Keratinocyte (primary cell): ENCODE measurements at places on chromosomes 7 and 10.

- no peak for DNase-seq
Observed at GRCh38 chr10:32205670-32206069, 141.3 kb downstream of the EPC1 start.

GRCh38 chr10:14698111-14698828 lies 76.4 kb downstream of the FAM107B start:
- no peak for DNase-seq

DNA sequence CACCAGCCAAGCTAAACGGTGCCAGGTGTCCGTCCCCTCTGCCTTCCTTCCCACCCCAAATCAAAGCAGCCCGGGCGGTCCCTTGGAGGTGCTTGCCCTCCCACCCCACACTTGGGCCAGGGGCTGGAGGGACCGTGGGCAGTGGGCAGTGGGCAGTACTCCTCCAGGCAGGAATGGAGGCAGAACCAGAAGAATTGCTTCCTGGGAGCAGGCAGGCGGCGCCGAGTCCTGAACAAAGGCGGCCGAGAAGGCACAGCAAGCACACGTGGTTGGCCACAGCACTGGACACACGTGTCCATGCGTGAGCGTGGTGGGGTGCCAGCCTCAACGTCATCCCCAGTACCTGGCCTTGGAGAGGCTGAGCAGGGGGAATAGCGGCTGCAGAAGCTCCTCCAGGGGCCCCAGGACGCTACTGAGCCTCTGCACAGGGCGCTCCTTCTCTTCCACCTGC lies 48.4 kb upstream of the NKX6-2 start:
- DNase-seq = no peak

GRCh38 chr7:114977277-114977676 lies 55.4 kb downstream of the MDFIC start:
- DNase-seq = no peak

DNA sequence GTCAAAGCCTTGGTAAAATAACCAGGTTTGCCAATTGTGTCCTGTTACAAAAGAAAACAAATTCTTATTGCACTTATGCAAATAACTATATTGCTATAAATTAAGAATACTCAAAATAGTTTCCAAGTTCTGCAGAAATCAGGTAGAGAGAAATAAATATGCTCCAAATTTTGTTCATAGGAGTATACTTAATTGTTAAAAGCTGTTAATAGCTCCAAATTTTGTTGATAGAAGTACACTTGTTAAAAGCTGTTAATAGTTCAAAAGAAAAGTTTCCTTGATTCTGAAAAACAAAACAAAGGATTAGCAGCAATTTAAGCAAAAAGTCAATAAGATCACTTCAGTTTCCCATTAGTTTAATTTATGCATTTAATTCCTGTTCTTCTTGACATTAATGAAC lies 46.4 kb upstream of the ZNF138 start:
- no peak for DNase-seq

GRCh38 chr10:112218036-112218390 lies 34.4 kb upstream of the GPAM start:
- DNase-seq = no peak

- DNase-seq = no peak
Observed at GRCh38 chr7:130825819-130826218, 91.8 kb upstream of the KLF14 start.
